Forelimb muscle (tissue), 1 donor: ENCODE measurements at places on chromosomes 4 and X. TPM values are rescaled to one million over a fixed set of nuclear protein-coding genes. Genes with fewer than 3 reads are reported as not detected.

- DNase-seq, result no peak
These were observed 44.1 kb upstream of the TLR3 start for GRCh38 chr4:186024637-186025407.

GRCh38 chrX:40471965-40472648, 108.7 kb upstream of the ATP6AP2 start:
- peak; percentile 69 for DNase-seq

NWD2 gene
- not detected for polyA plus RNA-seq

RHOXF1 gene
- polyA plus RNA-seq, result not detected

- no peak for DNase-seq
These were observed 9.7 kb downstream of the PPEF2 start for GRCh38 chr4:75892508-75892907.

DNA sequence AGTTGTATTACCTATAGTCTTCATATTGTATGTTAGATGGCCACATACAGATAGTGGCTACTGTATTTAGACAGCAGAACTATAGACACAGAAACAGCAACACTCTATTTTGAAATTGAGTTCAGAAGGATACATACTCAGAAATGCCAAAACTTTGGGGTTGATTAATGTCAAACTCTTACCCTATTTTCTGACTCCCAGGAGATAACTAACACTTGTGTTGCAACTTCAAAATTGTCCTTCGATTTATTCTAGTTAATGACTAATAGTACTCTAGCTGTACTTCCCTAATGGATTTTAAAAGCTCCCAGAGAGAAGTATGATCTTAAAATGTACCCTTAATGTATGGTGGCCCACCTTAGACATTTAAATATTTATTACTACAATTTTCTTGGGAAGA, 229.9 kb upstream of the UGT8 start:
- no peak for DNase-seq

SULT1E1 gene
- polyA plus RNA-seq, result 23.6 TPM

DNA sequence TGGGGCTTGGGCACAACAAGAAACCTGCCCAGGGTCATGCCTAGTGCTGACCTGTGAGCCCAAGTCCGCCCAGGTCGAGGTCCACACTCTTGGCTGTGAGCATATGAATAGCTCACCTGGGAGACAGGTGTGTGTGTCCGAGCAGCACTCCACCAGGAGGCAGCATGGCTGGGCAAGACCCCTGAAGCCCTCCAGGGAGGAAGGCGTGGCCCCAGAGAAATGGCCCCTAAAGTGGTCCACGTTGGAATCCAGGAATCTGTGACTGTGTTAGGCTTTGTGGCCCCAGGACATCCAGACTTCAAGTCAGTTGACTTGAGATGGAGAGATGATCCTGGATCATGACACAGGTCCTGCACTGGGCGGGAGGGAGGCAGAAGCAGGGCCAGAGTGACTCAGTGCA, 138.8 kb downstream of the CPZ start:
- DNase-seq, result no peak

DNA sequence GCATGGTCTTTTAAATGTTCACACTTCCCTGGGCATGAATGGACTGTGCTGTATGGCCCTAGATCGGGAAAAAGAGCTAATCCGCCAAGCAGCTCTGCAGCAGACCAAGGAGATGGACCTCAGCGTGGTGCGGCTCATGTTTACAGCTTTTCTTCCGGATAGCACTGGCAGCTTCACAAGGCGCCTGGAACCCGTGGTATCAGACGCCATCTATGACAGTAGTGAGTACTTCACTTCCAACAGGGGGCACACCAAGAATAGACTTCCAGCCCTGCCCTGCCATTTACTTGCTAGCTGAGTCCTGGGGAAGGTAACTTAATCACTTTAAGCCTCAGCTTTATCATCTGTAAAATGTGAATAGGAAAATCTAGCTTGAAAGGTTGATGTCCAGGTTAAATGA, 77.7 kb downstream of the NFKB1 start:
- no peak for DNase-seq

DNA sequence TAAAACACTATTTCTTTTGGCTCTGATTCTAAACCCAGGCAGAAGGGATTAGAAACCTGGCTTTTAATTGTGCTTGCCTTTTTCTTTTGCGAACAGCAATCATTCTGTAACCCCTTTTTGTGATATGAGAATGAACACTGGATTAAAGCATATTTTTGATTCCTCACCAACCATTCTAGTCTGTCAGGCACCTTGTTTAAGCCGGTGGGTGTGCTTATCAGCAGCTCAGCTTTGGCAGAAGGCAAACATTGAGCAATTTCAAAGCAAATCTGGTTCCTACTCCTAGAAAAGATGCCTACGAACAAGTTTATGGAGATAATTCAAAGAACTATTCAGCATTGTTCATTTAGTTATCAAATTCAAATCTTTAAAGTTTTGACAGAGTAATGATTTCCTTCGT, 265.1 kb upstream of the FAM241A start:
- no peak for DNase-seq

GRCh38 chr4:47862297-47862696, 24.4 kb upstream of the CORIN start:
- DNase-seq, result no peak

TBC1D14 gene
- 37.0 TPM for polyA plus RNA-seq

- DNase-seq, result no peak
These were observed 10.7 kb downstream of the CLNK start for GRCh38 chr4:10673817-10674369.

GRCh38 chr4:25970691-25971432, 56.8 kb downstream of the SMIM20 start:
- DNase-seq, result no peak

DNA sequence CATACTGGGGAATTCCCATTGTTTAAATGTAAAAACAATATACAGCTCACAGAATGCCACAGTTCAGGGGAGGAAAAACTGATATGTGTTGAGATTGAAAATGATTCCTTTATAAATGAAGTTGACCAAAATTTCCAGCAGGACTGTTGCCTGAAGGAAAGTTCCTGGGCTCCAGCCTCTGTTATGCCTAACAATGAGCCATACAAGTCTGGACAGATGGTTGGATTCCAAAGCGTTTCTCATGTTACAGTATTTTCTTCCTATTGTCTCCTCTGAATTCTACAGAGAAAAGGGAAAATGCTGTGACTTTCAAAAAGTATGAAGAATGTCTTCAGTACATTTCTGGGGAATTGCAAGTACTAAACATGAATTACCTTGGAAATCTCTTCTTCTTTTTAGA, 73.3 kb downstream of the ALPK1 start:
- no peak for DNase-seq

LARP7 gene
- 55.4 TPM for polyA plus RNA-seq

DNA sequence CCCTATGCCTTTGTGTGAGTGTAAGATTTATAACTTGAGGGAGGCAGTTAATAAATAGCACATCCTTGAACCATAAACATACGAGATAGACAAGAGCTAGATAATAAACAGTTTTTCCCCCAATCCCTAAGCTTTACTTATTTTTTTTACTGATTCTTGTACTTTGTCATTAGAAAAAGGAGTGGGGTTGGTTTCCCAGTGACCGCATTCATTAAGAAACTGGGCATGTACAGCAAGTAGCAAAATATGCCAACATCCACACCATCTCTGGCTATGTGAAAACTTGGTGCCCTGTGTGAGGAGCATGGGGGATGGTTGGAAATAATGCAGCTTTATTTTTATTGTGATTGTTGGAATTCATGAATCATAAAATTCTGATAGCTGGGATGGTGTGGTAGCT, 176.2 kb downstream of the CBR4 start:
- DNase-seq, result no peak

- no peak for DNase-seq
These were observed 246.8 kb upstream of the NWD2 start for GRCh38 chr4:36997727-36998126.

HHIP gene
- polyA plus RNA-seq, result 3.9 TPM

SMIM43 gene
- polyA plus RNA-seq, result 1.5 TPM
